Caki2 (cell line): ENCODE measurements at places on chromosomes 4 and X. TPM values are rescaled to one million over a fixed set of nuclear protein-coding genes. Genes with fewer than 3 reads are reported as not detected.

Gene PF4V1
- not detected in 2 replicates for total RNA-seq

Gene MAGEA2B
- total RNA-seq: not detected in 2 replicates

Gene APLN
- total RNA-seq: 0.06 and 0.07 TPM in 2 replicates

Gene MBNL3
- total RNA-seq: 0.06 and 1.0 TPM in 2 replicates

Gene CT45A2
- not detected in 2 replicates for total RNA-seq

Gene SORBS2
- 12.8 and 17.3 TPM in 2 replicates for total RNA-seq

Gene ATOH1
- not detected in 2 replicates for total RNA-seq

Gene MAP3K15
- total RNA-seq: 0.70 and 1.6 TPM in 2 replicates

Gene SLC16A2
- 0.14 and 0.70 TPM in 2 replicates for total RNA-seq

Gene EDA2R
- total RNA-seq: 6.5 and 10.4 TPM in 2 replicates

Gene RAB39B
- total RNA-seq: 0.68 TPM in 1 of 2 replicates, not detected in the other

Gene SNCA
- total RNA-seq: 10.5 and 11.8 TPM in 2 replicates

Gene FGF2
- 26.6 and 27.7 TPM in 2 replicates for total RNA-seq
